NCI-H1436 (cell line): ENCODE measurements at places on chromosomes 16 and 17.
A peak's percentile ranks its signal among the peaks of the same experiment; 100 is the strongest.

DNA sequence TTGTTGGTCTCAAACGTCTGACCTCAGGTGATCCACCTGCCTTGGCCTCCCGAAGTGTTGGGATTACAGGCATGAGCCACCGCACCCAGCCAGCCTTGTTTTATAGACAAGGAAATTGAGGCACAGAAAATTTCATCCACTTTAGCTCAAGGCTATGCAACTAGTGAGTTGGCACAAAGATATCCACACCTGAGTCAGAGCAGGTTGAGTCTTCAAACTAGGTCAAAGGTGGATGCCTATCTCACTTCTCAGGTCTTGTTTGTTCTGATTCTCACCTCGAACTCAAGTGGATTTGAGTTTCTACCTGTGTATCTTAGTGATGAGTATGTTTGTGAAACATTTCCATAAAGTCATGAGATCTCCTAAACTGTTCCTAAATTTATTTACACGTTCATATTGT lies 35.6 kb upstream of the GAS7 start:
- DNase-seq = no peak

GRCh38 chr17:8126491-8127066 lies 2.7 kb upstream of the HES7 start:
- DNase-seq = peak; percentile 37

GRCh38 chr17:73718912-73719311 lies 74.7 kb upstream of the SDK2 start:
- DNase-seq = no peak

- DNase-seq = no peak
Observed at GRCh38 chr16:907842-908241, 62.9 kb downstream of the LMF1 start.

DNA sequence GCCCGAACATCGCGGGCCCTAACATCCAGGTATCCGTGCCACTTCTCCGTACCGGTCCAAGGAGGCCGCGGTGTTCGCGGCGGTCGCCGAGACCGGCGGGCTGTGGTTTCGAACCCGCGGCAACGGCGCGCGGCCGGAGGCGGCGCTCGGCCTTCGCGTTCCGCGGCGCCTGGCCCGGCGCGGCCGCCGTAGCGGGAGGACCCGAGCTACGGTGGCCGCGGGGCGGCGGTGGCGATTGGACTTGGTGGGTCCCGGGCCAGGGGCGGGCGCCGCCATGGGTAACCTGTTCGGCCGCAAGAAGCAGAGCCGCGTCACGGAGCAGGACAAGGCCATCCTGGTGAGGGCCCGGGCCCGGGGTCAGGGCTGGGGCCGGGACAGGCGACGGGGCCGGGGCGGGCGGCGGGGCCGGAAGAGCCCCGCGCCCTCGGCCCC lies at the start of gene CHMP6:
Gene CHMP6, plus strand, starts transcription at position 197 of the 432 bp plus-strand sequence. Its CDS starts 78 bp downstream, at position 275.
- DNase-seq = peak; percentile 67

- DNase-seq = no peak
Observed at GRCh38 chr16:68685685-68686478, 40.8 kb downstream of the CDH3 start.

GRCh38 chr16:1093284-1094123 lies 2.5 kb downstream of the C1QTNF8 start:
- no peak for DNase-seq

- no peak for DNase-seq
Observed at GRCh38 chr16:58654560-58655214, 25.1 kb upstream of the CNOT1 start.

DNA sequence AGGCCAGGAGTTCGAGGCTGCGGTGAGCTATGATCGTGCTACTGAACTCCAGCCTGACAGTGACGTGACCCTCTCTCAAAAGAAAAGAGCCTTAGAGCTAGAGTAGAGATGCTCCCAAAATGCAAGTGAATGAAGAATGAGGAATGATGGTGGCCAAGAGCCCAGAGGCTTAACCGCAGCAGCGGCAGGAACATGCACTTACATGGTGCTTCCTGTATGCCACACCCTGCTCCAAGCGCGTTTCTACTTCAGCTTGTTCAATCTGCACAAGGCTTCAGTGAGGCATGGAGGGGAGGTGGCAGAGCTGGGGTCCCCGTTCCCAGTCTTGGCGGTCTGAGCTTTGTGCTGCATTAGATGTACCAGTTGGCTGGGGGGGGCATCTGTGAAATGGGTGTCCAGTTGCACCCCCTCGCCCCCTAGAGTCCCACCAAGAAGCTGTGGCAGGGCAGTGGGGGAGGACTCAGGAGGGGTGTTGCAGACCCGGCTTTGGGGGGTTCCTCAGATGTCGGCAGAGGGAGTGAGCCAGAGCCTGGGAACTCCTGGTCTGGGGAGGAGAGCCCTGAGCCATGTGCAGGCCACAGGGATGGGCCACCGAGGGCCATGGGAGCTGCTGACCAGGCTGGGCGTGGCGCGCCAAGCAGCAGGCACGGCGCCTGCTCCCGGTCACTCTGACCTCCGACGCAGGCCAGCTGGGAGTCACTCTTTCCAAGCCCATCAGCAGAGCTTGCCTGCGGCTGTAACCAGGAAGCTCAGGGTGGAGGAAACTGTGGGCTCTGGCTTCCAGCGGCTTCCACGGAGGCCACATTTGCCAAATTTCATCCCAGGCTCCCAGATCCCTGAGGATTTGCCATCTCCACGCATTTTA lies 260.1 kb downstream of the PARN start:
- DNase-seq = no peak

DNA sequence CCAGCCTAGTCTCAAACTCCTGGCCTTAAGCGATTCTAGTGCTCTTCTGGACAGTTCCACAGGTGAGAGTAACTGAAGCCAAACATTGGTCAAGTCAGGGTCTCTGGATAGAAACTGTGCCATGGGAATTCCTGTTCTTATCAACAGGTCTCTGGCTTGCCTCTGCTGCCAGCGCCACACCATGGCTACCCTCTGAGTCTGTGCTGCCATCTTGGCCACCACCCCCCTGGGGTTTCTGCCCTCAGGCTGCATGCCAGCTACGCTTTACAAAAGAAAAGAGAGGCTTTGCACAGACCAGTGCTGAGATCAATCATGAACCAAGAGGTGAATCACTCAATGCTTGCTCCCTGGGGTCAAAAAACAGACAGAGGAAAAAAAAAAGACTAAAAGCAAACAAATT lies 24.4 kb upstream of the CREBBP start:
- no peak for DNase-seq
